ENCODE measurements at places on chromosomes 12 and 14.

- DNase-seq = no peak
Measured at GRCh38 chr12:63978519-63978918, 134.0 kb downstream of the SRGAP1 start.

GRCh38 chr12:113577464-113578129 is 105.9 kb upstream of the LHX5 start:
- DNase-seq = no peak

DNA sequence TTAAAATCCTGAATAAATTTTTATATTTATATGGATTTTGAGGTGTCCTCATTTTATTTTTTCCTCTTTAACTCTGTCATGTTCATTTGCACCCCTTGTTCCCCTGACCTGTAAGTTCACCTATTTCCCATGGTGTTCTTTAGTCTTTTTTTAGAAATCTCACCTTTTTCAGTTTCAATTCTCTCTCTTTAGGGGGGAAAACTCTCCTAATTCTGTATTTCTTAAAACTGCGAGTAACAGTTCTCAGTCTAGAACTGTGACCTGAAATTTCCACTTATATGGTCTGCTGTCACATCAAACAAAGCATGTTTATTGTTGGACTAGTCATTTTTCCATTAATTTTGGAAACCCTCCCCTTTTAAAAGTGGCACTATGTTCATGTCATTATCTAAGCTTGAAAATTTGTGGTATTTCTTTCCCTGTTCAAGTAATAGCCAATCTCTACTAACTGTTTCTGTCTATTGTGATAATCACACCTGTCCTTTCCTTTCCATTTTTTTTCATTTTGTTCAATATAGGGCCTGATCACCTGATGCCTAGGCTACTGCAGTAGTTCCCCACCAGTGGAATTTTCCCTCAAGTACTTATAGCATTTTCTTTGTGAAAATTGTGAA is 14.0 kb upstream of the FBXO33 start:
- DNase-seq = no peak

- no peak for DNase-seq
Measured at GRCh38 chr12:57454566-57455373, at the start of gene INHBE. Gene INHBE (plus strand): TSS chr12:57455307. CDS start chr12:57455537, 230 bp downstream.

DNA sequence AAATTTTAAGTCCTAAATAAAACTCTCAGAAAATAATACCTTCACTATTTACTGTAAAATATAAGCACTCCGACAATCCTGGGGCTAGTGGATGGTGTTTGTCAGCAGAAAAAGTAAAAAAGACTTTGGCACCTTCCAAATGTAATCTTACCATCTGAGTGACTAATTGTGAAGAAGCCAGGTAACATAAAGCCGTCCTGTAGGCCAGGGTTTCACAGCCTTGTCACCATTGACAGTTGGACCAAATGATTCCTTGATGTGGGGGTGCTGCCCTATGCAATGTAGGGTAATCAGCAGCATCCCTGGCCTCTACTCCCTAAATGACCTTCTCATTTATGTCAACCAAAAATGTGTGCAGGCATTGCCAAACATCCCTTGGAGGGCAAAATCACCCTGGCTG is 87.2 kb downstream of the CAPZA3 start:
- DNase-seq = no peak

GRCh38 chr12:132356691-132357622 is 27.6 kb upstream of the GALNT9 start:
- DNase-seq = no peak

- DNase-seq = no peak
Measured at GRCh38 chr12:41899577-41899976, 245.1 kb downstream of the GXYLT1 start.

- DNase-seq = peak; percentile 86
Measured at GRCh38 chr12:39443081-39443928, at the start of gene KIF21A. Gene KIF21A (minus strand): TSS chr12:39443120. CDS start chr12:39442970, 150 bp downstream.

DNA sequence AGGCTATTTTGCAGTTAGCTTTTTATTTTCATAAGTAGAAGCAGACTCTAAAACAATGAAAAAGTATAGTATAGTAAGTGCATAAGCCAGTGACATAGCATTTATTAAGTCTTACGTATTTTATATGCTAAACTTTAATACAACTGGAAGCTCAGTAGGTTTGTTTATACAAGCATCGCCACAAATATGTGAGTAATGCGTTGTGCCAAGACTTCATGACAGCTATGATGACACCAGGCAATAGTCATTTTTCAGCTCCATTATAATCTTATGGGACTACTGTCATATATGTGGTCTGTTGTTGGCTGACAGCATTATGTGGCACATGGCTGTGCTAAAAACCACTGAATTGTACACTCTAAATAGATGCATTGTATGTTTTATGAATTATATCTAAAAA is 40.3 kb downstream of the SLC38A2 start:
- DNase-seq = no peak

- DNase-seq = no peak
Measured at GRCh38 chr12:121108492-121108891, 24.2 kb upstream of the P2RX7 start.

DNA sequence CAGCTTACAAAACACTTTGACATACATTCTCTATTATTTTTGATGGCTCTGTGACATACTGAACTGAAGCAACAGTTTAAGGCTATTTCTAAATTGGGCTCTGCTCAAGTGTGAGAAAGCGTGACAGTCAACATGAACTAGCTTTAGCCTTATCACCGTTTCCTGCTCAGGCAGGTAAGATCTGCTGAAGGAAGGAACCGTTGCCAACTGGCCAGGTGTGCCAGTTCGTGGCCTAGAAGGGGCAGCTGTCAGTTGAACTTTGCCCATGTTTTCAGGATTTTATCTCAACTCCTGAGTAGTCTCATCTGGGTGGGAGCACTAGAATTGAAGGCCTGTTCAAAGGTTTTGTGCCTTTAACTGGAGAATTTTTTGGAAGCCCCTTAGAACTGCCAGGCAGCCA is 79.5 kb downstream of the ETV6 start:
- DNase-seq = no peak

GRCh38 chr12:7439579-7440505 is 4.1 kb downstream of the CD163L1 start:
- DNase-seq = peak; percentile 3

- DNase-seq = no peak
Measured at GRCh38 chr12:108840605-108841332, 16.6 kb downstream of the SSH1 start.

- no peak for DNase-seq
Measured at GRCh38 chr14:39203659-39204606, 28.9 kb downstream of the PNN start.

DNA sequence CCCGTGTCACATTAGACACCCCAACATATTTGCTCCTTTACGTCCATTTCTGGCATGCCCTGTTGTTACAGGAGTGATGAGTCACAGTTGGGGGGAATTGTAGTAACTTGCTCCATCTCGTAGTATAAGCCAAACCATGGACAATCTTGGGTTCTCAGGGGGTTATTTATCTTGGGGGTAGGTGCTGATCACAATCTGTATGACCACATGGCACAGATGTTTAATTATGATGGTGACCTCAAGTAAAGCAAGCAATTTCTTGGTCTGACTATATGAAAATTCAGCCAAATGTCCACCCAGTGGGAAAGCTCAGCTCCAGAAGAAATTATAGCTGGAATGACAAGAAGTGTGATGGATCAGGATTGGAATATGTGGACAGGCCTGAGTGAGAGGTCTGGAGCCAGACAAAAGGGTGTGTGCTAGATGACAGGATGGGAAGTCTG is 32.1 kb upstream of the STON2 start:
- DNase-seq = no peak

GRCh38 chr14:23531391-23531790 is 20.2 kb downstream of the ZFHX2 start:
- DNase-seq = no peak

- DNase-seq = peak; percentile 74
Measured at GRCh38 chr12:40010899-40011774, 94.7 kb downstream of the SLC2A13 start.

DNA sequence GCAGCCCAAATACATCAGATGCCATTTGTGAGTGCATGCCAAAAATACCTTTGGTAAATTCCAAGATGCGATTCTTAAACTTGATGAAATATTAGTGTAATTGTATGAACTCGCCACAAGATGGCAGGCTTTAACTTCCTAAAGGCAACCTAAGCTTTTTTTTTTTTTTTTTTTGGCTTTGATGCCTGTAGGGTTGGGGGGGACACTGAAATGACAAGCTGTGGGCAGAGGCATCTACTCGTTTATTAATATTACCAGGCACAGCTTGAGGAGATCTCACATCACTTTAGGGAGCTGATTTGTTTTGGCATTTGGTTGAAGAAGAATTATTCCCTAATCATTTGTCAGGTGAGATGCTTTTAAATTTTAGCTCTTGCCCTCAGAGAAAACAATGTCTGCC is 126.7 kb upstream of the CCDC196 start:
- peak; percentile 29 for DNase-seq

DNA sequence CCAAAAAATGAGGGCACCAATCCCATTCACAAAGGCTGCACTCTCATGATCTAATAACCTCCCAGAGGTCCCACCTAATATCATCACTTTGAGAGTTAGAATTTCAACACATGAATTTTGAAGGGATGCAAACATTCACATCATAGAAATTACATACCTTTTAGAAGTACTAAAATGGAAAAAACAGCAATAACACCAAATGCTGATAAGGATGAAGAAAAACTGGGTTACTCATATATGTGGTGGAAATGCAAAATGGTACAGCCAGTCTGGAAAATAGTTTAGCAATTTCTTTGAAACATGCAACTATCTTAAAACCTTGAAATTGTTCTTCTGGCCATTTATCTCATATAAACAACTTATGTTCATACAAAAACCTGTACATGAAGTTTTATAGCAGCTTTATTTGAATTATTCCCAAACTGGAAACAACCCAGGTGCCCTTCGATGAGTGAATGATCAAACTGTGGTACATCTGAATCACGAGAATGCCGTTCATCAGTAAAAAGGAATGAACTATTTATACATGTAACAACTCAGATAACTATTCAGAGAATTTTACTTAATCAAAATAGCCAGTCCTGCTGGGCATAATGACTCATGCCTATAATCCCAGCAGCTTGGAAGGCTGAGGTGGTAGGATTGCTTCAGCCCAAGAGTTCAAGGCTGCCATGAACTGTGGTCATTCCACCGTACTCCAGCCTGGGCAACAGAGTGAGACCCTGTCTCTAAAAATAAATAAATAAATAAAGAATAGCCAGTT is 109.4 kb upstream of the SSTR1 start:
- no peak for DNase-seq

DNA sequence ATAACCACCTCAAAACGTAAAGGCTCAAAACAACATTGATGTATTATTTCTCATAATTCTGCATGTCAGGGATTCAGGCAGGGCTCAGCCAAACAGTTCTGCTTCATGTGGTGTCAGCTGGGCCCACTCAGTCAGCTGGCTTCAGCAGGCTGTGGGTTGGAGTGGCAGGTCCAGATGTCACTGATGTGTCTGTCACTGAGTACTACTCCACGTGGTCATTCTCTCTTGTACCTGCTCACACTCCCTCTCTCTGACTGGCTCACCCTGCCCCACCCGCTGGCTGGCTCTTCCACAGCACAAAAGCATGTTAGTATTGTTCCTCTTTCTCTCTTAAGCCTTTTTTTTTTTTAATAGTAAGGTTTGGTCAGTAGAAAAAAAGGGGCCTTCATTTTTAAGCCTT is 182.4 kb downstream of the DICER1 start:
- DNase-seq = no peak

- no peak for DNase-seq
Measured at GRCh38 chr12:57342207-57342691, 88.6 kb downstream of the R3HDM2 start.

Data from CD4-positive, alpha-beta T cell treated with Interleukin-6 at 100 ng/mL for 8 hours (primary cell).